A549 (cell line): ENCODE measurements at places on chromosomes 16 and 17.

- DNase-seq = no peak
Observed at GRCh38 chr17:3004925-3005324, 58.5 kb downstream of the OR1D5 start.

DNA sequence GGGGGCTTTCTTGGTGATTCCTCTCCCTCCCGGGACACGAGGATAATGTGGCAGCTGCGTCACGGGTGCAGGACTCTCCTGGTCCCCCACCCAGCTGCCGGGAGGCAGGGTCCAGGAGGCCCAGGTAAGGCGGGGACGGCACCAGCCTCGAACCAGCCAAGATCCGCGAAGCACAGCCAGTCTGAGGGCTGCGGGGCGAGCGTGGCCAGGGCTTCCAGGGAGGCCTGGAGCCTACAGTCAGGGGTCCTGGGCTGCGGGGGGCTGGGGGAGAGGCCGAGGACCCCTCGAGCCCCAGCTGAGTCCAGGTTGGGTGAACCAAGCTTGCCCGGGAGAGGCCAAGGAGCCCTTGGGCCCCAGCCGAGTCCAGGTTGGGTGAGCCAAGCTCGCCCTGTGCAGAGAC lies 10.0 kb downstream of the TPSD1 start:
- no peak for DNase-seq

DNA sequence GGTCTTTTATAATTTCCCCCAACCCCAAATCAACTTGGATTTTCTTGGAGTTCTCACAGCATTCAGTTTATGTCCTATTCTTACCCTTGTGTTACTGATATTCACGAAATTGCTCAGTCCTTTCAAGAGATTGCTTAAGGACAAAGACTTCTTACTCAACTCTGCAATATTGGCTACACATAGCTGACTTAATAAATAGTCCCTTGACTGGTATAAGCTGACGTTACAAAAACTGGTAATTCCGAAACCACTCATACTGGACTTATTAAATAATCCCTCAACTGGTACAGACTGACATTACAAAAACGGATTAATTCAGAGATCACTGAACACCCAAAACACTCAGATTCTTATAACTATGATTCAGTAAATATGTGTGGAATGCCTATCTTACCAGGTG lies 860 bp downstream of the TIGD7 start:
- DNase-seq = no peak

- peak; percentile 68 for DNase-seq
Observed at GRCh38 chr17:59423137-59423724, 91.8 kb downstream of the YPEL2 start.

DNA sequence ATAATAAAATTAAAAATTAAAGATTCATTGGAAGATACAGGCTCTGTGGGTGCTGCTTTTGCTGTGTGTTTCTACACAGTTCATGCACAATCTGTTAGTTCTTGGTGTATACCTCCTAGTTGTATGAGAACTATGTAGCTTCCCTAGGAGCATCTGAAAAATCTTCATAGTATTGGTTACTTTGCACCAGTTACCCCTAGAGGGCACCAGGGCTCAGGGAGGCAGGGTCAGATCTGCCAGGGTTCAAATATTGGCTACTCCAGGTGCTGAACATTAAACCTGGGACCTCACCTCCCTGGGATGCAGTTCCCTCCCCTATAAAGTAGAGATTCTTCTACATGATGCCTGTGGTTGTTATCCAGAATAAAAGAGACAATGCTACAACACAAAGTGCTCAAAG lies 583.0 kb upstream of the CDH11 start:
- no peak for DNase-seq

GRCh38 chr16:67430977-67431774 lies at the start of gene HSD11B2:
Gene HSD11B2 (plus strand): TSS chr16:67431121. CDS start chr16:67431249, 128 bp downstream.
- peak; percentile 62 for DNase-seq

- DNase-seq = no peak
Observed at GRCh38 chr17:1251866-1252608, 18.2 kb upstream of the BHLHA9 start.

GRCh38 chr16:963913-964312 lies 6.9 kb downstream of the LMF1 start:
- DNase-seq = no peak

- no peak for DNase-seq
Observed at GRCh38 chr17:80704381-80704819, 159.8 kb downstream of the RPTOR start.

DNA sequence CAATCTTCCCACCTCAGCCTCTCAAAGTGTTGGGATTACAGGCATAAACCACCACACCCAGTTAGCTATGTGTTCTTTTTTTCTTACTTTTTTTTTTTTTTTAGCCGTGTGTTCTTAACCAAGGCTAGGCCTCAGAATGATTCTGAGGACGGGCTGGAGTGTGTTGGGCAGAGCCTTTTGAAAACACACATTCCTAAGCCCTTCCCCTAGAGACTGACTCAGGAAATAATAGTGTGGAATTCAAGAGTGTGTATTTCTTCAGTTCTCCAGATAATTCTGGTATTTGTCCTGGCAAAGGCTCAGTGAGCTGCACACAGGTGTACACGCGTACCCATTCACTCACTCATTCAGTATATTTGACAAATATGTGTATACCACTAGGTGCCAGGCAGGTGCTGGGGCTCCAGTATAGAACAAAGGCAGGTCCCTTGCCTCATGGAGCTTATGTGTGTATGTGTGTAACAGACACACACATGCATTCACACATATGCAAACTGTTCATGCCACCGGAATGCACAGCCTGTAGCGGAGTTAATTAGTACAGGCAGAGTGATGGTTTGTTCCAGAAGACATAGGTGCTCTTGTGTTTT lies 19.4 kb upstream of the NFATC3 start:
- DNase-seq = no peak

DNA sequence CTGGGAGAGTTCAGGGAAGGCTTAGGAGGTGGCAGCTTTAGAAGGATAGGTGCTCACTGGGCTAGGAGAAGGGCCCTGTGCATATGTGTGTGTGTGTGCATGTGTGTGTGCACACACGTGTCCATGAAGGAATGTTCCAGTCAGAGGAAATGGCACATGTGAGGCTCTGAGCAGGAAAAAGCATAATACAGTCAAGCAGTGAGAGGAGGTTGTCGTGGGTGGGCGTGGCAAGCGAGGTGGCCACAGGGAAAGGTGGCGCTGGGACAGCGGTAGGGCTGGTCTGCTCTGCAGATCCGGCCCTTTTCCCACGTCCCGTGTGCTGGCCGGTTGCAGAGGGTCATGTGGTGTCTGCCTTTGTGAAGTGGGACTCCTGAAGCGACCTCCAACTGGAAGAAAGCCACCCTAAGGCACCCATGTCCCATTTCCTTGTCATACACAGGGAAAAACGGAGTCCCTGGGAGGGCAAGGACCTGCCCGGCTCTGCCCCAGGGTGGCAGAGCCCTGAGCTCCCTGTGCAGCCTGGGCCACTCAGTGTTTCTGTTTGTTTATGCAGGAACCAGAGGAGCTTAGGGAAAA lies 40.1 kb downstream of the NT5M start:
- no peak for DNase-seq

DNA sequence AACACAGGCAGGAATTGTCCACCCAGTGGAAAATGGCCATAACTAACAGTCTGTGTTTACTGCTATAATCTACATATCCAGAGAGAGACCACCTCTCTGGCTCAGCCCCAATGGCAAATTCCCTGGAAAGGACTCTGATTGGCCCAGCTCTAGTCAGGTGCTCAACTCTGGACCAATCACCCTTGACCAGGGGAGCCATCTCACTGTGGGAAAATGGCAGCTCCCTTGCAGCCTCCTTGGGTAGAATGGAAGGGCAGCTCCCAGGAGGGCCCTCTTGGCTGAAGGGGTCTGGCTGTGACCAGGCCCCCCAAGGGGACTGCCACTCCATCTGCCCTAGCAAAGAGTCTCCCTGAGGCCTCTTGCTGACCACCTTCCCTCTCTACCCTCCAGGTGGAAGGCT lies 3.1 kb downstream of the ALOX15B start:
- DNase-seq = no peak

GRCh38 chr17:266219-266618 lies 84.8 kb upstream of the DOC2B start:
- DNase-seq = no peak

DNA sequence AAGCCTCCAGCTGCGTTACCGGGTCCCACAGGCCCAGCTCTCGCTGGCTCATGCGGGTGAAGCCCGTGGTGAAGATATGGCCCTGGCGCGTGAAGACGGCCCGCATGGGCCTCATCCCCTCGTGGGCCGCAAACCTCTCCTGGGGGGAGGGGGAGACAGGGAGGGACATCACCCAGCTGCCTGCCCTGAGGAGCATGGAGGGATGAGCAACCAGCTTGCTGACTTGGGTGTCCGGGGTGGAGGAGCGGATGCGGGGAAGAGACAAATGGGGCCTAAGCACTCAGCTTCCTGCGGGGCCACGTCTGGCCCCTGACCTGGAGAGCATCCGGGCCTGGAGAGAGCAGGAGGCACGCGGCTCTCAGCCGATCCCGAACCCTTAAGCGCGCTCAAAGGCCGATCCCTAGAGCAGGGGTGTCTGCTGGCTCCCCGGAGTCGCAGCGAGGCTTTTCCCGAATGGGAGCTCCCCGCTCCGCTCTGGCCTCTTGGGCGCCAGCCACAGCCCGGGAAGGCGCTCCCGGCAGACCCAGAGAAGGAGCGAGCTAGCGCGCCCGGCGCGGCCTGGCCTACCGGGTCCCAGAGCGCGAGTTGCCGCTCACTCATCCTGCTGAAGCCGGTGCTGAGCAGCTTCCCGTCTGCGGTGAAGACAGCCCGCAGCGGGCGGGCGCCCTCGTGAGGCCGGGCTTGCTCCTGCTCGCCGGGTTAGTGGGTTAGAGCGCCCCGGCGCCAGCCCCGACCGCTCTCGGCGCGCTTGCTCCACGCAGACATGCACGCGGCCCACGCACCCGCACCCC lies 5.0 kb downstream of the CORO6 start:
- DNase-seq = peak; percentile 86

DNA sequence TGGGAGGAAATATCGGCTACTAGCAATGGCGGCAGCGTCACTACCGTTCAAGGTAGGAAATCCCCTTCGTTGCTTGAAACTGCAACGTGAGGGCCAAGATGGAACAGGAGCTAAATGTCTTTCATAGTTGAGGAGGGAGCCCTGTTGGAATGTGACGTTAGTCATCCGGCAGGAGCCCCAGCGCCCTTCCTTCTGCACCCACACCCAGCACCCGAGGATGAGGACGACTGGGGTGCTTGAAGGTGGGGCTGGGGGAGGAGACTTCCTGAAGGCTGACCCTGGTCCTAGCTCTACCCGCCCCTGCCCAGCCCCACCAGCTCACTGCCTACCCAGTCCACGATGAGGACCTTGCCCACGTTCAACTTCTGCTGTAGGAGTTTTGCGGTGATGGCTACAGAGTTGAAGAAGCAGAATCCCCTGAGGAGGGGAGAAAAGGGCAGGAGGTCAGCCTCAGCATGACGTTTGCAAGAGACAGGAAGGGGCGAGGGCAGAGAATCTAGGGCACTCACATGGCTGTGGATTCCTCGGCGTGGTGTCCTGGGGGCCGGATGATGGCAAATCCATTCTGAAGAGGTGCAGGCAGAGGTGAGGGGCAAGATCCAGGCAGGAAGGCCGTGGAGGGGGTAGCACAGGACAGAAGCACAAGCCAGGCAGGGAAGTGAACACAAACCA lies 11.9 kb downstream of the G6PC3 start:
- DNase-seq = no peak

DNA sequence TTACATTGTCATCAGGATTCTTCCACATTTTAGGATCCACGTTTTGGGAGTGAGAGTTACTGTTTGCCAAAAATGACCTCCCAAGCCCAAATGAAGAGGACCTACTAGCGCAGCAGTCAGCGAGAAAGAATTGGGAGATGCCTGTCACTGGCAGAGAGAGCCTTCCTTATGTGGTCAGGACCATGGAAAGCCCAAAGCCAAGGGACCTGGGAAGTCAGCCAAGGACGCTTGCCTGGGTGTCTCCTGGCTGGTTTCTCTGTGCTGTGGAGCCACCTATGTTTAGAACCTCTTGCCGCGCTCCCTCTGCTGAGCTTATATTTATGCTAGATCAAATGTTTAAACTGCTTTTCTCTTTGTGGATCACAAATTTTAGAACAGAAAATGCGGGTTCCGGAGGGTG lies 24.9 kb upstream of the RHBDL3 start:
- no peak for DNase-seq

GRCh38 chr17:36824678-36825101 lies 112.6 kb upstream of the LHX1 start:
- DNase-seq = peak; percentile 46

DNA sequence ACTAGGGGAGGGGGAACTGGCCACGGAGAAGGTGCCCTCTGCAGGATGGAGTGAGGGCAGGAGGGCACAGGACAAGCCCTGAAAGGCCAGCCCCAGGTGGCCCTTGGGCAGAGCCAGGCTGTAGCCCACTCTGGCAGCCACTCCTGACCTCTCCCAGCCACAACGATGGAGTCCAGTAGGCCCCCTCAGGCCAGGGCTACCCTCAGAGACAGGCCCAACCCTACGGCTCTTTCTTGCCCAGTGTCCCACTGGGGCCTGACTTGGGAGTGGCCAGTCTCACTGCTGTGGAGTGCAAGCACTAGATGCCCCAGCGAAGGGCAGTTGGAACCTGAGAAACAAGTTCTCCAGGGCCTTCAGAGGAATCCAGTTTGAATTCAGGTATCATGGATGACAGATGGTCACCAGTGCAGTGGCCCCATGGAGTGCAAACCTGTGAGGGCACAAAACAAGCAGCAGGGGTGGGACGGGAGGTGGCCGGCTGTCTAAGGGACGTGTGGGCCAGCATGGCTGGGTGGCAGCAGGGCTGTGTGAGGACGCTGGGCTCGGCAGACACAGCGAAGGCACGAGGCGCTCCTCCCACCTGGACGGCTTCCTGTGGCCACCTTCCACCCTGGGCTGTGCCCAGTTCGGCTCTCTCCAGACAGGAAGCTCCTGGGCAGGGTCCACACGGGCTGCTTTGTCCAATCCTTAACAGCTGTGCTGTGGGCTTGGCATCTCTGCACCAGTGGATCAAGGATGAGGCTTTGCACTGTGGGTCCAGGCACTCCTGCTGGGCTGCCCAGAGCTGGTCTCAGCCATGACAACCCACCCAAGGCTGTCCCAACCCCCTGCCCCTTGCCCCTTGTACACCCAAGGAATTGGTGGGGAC lies 72.1 kb downstream of the AMFR start:
- no peak for DNase-seq

GRCh38 chr17:3657874-3658783 lies 10.2 kb downstream of the TAX1BP3 start:
- DNase-seq = no peak

DNA sequence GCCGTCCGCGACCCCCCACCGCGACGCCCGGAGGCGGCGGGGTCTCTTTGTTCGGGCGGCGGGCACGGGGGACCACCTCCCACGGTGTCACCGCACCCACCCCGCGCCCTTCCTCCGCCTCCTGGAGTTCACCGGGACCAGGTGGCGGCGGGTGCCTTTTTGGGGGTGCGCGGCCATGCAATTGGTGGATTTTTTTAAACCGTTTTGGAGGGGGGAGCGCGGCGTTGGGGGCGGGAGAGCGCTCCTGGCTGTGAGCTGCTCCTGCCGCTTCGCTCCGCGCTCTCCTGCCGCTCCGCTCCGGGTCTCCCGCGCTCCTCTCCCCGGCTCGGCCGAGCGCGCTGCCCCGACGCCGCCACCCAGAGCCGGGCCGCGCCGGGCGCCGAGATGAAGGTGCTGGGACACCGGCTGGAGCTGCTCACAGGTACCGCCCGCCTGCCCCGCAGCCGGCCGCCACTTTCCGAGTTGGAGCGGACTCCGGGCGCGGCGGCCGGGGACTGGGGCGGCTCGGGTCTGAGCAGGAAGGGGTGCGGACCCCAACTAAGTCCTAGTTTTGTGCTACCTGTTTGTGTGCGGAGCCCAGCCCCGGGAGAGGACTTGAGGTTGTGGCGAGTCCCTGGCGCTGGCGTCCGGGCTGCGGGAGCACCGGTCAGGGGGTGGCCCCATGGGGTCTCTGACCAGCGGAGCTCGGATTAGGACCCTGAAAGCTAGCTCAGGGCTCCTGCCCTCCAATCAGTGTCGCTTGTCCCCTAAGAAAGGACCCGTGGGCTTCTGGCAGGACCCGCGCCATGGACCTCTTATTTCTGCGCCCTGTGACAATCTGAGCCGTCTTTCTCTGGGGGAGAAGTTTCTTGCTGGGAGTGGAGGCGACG lies 35.7 kb upstream of the NDRG4 start:
- DNase-seq = no peak
